ENCODE measurements at places on chromosomes 2 and 18.

- DNase-seq = no peak
These were observed 124.3 kb downstream of the ICOS start for GRCh38 chr2:204060841-204061240.

DNA sequence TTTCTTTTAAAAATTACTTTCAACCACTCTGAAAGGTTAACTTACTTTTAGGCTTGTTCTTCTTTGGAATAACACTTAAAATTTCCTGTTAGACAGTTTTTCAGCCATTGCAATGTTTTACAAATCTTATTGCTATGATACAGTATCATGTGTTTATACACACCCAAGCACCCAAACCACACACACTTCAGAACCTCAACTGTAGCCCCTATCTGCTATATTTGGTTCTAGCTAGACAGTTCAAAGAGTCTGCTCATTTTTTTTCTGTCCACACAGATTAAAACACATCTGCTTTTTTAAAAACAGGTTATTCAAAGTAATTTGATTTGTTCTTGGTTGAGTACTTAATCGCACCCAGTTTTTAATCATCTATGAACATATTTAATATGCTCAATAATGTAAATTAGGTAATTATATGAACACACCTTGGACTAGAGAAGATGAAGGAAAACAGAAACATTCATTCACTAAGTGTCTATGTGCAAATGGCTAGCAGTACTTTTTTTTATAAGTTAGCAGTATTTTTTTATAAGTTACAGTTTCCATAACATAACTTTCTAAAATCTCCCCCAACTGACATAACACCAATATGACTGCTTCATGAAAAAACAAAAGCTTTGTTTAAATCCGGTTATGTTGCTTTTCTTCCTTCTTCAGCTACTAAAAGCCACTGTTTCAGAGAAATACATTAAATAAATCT, 17.6 kb downstream of the FBXO11 start:
- DNase-seq = no peak

DNA sequence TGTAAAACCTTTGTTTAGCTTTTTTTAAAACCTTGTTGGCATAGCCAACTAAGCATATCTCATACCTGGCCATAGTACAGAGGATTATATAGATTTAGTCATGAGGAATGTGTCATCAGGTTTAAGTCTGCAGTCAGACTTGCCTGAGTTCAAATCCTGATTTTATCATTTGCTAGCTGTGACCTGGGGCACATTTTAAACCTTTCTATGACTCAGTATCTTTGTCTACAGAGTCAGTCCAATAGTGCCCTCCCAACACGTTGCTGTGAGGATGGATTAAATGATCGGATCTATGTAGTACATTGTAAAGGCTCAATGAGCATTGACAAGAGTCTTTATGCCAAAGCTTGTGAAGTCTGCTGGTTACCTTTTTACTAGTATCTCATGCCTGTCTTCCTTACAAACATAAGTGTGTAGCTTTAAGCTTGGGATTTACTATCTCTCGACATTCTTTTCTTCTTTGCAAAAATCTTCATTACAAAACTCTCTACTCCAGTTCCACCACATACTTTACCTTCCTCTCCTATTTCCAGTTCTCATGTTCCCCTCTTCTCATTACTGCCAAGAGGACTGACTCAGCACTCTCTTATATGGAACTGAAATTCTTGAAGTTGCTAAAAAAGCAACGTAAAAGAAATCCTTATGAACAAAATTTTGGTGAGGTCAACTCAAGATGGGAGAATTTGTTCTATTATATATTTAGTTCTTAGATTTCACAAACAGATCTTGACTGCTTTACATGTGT, 68.1 kb upstream of the RBMS1 start:
- DNase-seq = no peak

GRCh38 chr2:16069933-16070647, 129.7 kb downstream of the MYCN start:
- no peak for DNase-seq

- no peak for DNase-seq
These were observed 13.5 kb upstream of the COLEC12 start for GRCh38 chr18:513826-514530.

DNA sequence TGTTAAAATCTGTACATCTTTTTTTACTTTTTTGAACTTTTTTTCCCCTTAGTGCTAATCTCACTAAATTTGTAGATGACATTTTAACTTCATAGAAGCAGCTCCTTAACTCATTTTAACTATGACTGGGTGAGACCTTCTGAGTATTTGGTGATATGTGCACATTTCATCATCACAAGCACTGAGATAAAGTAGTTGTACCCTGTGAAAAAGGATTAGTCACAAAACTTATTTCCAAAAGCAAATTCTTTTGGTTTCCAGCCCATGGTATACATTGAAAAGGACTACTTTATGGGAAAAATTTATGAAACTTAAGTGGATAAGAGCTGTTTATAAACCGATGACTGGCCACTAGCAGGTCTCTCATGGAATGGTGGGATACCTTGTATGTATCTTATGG, 581.5 kb downstream of the PLCL1 start:
- no peak for DNase-seq

GRCh38 chr18:13496691-13497281, 229.6 kb downstream of the FAM210A start:
- no peak for DNase-seq

DNA sequence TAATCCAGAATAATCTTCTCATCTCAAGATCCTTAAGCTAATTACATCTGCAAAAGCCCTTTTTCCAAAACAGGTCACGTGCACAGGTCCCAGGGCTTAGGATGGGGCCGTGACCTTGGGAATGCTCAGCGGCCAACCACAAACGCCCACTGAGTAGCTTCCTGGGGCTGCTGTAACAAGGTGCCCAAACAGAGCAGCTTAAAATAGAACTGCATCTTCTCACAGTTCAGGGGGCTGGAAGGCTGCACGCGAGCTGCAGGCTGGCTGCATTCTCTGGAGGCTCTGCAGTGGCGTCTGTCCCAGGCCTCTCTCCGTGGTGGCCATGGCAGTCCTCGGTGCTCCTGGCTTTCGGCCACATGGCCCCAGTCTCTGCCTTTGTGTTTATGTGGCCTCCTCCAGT, 31.9 kb downstream of the ADI1 start:
- no peak for DNase-seq

GRCh38 chr2:172976116-172976515, 99.5 kb upstream of the MAP3K20 start:
- no peak for DNase-seq

DNA sequence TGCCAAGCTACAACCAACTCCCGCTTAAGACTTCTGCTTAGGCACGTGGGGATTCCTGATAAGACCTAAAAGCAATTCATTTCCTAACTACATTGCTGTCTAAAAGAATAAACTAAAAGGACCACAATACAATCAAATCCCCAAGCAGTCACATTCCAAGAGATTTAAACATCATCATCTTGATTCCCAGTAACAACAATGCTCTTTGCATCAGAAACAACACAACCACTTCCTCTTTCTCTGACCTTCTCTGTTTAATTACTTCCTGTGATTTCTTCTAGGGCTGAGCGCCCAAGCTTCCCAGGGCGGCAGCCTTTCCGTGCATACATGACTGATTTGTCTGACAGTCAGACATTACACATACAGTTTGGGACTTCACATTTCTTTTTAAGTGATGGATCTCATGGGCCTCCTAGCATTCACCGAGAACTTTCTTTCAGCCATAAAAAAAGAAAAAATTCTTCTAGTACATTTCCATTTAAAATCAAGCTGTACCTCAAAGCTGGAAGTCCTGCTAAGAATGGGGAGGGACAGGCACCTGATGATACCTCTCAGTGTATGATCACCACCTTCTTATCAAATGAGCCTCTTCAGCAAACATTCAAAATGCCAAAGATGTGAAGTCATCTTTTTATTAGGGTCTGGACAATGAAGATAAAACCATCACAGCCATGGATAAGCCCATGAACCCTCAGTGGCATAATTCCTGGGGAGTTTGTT, 11.5 kb downstream of the SPRED2 start:
- DNase-seq = no peak

- DNase-seq = no peak
These were observed 378.9 kb downstream of the NBAS start for GRCh38 chr2:15182275-15182674.

DNA sequence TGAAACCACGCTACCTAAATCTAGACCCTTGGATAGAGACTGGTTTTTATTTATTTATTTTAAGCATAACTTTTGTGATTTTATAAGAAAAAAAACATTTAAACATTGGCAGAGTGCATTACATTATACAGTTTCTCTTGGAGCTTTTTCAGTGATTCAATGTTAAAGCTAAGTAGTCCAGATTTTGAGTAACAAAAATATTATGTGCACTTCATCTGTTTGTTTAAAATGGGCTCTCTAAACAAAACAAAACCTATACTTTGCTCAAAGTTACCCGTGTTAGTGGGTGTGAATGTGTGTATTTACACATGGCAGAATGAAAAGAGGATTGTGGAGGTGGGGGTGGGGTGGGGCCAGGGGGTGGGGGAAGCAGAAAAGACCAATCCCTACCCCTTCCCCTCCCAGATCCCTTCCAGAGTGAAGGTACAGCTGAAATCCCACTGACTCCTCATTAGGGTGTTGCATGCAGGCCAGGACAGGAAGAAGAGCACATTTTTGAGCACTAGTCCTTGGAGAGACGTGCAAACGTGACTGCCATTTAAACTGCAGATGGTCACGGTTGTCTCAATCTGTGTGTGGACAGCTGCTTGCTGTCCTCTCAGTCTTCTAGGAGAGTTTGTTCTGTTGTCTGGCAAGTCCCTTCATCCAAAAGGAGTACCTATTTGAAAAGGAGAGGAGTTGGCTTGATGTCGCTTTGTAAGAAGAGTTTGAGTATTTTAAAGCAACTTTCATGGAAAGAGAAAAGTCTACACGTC, 303.0 kb downstream of the ICOS start:
- no peak for DNase-seq

DNA sequence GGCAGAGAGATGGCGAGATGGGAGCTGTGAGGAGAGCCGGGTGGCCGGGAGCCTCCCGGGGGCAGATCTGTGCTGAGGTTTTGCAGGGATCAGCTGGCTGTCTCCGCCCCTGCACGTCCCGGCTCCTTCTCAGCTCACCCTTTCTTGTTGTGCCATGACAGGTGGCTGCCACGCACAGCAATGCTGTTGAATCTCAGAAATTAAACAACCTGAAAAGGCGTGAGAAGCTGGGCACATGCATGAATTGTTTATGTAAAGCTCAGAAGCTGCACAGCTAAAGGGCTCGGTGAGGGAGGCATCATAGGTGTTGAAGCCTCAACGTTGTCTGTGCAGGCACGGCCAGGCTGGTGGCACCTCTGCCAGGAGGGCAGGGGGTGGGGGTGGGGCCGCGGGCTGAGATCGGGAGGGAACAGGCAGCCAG, 858 bp upstream of the RTP5 start:
- no peak for DNase-seq

DNA sequence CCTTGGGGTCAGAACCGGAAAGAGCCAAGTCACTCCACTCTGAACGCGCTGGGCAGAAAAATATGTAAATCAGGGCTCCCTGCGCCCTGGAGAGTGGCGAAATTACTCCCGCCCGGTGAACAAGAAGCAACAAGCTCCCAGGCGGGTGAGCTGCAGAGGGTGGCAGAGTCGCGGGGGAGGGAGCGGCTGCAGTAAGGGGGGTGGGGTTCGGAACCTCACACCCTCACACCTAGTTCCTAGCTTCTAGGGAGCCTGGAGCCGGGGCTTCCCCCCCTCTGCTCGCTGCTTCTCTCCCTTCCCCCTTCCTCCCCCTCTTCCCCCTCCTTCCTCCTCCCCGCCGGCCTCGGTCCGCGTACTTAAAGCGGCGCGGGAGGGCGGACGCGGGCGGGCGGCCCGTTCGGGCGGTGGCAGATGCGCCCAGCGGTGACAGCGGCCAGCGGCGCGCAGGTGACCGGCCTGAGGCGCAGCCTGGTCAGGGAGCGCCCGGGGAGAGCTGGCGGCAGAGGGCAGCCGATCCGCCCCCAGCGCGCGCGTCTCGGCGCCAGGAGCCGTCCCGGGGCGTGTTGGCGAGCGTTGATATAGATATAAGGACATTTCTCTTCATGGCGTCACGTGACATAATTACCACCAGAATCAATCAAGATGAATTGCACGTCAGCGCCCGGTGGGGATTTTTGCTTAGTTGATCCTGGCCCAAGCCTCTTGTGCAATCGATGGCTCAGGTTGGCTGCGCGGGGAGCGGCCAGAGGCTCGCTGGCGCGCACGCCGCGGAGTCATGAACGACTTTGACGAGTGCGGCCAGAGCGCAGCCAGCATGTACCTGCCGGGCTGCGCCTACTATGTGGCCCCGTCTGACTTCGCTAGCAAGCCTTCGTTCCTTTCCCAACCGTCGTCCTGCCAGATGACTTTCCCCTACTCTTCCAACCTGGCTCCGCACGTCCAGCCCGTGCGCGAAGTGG, at the start of gene HOXD11:
HOXD11 (plus strand) TSS at position 700 of the 959 bp plus-strand sequence; CDS start at position 776, 76 bp downstream.
- no peak for DNase-seq

DNA sequence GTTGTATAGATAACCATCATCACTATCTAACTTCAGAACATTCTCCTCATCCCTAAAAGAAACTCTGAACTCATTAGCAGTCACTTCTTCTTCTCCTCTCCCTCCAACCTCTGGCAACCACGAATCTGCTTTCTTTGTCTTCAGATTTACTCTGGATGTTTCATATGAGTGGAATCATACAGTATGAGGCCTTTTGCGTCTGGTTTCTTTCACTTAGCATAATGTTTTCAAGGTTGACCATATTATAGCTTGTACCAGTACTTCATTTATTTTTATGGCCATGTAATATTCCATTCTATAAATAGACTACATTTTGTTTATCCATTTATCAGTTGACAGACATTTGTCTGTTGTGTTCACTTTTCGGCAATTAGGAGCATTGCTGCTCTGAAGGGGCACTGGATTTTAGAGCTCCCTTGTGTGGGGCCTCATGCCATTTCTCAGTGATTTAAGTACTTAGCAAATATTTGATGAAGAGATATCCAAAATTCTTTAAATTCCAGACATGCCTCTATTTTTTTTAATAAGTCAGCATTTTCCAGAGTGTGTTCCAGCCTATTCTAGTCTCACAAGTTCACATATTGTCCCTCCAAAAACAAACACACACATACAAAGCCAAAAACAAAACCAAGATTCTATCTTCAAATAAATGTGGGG, 22.5 kb upstream of the MAP3K20 start:
- DNase-seq = no peak

DNA sequence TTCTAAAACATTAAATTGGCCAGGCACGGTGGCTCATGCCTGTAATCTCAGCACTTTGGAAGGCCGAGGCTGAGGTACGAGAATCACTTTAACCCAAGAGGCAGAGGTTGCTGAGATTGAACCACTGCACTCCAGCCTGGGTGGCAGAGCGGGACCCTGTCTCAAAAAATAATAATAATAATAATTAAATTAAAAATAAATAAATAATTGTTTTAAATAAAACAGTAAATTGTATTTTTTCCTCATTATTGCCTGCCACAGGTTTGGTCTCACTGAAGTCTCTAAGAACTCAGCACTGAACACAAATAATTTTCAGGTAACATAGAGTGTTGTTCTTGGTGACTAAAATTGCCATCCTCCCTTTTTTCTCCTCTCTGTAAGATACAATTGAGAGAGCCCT, 19.8 kb downstream of the COL5A2 start:
- no peak for DNase-seq

GRCh38 chr2:238042849-238043584, 17.8 kb upstream of the SCLY start:
- DNase-seq = no peak

DNA sequence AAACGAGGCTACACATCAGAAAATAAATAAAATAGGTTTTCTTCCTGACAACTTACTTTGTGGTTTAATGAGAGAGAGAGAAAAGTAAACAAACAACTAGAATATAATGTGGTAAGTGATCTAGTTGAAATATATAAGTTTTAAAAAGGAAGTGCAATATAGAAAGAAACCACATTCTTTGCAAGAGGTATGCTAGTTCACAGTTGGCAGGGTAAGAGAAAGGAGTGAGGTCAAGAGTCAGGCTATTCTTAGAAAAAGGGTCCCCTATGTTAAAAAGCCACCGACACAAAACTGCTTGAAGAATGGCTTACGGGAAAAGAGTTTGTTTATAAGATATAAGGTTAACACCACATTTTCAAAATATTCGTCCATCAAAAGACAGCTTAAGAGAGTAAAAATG, 462.1 kb downstream of the ERBB4 start:
- no peak for DNase-seq
